ENCODE measurements at places on chromosomes 3 and 15. TPM values are rescaled to one million over a fixed set of nuclear protein-coding genes. Genes with fewer than 3 reads are reported as not detected.

- DNase-seq: no peak
- no peak overlapping the region for H3K4me3 ChIP-seq
- H3K27me3 ChIP-seq: no peaks in the 10 kb centered on the region
- H3K27ac ChIP-seq: no peak overlapping the region
These were observed 44.3 kb downstream of the PXYLP1 start for GRCh38 chr3:141275973-141276372.

Gene CHRNA5
- total RNA-seq: 0.99 TPM

- H3K27me3 ChIP-seq: no peaks in the 10 kb centered on the region
- peaks cover 6% of the 10 kb centered on the region for H3K4me1 ChIP-seq
- peaks cover 6% of the 10 kb centered on the region for H3K36me3 ChIP-seq
- no peak overlapping the region for H3K4me3 ChIP-seq
These were observed 13.9 kb downstream of the SPINT1 start for GRCh38 chr15:40857601-40858341.

DNA sequence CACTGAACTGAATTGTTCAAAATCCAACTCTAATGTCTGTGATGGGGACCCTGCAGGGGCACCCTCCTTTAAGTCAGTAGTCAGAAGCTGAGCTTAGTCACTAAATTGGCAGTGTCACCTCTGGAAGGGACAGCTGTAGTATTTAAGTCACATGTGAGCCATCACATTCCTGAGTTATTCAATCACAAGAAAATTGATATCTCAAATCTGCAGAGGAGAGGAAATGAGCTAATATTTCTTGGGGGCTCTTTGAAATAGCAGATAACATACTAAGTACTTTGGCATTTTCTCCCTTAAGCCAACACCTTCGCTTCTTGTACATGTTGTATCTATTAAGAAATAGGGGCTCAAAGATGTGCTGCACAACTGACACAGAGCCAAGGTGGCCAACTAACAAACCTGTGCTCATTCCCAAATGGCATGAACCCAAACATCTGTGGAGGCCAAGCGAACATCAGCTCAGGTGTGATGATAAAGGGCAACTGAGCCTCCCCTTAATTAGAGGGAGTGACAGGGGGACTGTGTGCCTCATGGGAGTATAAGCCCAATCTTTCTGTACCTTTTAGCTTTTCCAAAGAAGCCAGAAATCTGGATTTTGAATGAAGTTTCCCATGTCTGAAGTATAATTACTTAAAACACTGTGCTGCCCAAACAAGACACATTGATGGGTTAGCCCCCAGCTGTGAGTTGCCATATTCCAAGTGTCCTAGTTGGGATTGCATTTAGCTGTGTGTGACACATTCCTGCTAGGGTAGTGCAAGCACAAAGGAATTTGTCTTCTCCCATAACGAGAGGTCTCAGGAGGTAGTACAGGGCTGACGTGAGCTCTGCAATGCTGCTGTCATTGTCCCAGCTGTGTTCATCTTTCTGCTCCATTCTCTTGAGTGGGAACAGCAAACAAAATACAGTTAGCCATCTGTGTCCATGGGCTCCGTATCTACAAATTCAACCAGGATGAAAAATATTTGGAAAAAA is 63.3 kb downstream of the ABHD5 start:
- H3K36me3 ChIP-seq: no peaks in the 10 kb centered on the region
- peaks cover 3% of the 10 kb centered on the region for H3K4me1 ChIP-seq
- no peak overlapping the region for H3K4me3 ChIP-seq

DNA sequence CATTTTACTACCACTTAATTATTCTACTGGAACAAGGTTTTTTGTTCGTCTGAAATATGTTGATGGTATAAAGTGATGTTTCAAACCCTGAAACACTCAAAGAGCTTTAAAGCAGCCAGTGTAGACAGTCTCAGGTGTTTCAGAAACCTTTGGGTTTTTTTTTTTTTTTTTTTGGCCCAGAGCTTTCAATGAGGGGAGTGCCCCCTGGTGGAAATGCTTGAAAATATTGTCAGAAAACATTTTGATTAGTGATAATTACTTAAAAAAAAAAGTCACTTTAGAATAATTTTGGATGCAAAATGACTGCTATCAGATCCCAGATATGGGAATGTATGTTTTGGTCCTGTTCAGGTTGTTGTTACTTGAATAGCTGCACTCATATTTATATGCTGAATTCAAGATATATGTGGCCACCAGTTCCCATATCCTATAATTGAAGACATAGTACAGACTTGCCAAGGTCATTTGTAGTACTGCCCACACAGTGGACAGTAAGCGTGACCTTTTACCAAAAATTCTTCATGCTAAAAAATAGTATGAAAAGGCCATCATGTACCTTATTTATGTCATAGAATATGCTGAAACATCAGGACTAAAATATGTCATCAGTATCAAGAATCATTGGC is 35.9 kb downstream of the SATB1 start:
- peaks cover 4% of the 10 kb centered on the region for H3K4me1 ChIP-seq
- H3K36me3 ChIP-seq: no peaks in the 10 kb centered on the region
- H3K27me3 ChIP-seq: no peaks in the 10 kb centered on the region

Gene MYO5C
- 6.9 TPM for total RNA-seq
